ENCODE measurements at places on chromosomes 7 and 10. TPM values are rescaled to one million over a fixed set of nuclear protein-coding genes. Genes with fewer than 3 reads are reported as not detected.
A peak's percentile ranks its signal among the peaks of the same experiment; 100 is the strongest.

SPDYE16 gene
- total RNA-seq: 0.17 TPM

GJD4 gene
- total RNA-seq: 0.17 TPM

KIN gene
- total RNA-seq: 7.2 TPM

DNA sequence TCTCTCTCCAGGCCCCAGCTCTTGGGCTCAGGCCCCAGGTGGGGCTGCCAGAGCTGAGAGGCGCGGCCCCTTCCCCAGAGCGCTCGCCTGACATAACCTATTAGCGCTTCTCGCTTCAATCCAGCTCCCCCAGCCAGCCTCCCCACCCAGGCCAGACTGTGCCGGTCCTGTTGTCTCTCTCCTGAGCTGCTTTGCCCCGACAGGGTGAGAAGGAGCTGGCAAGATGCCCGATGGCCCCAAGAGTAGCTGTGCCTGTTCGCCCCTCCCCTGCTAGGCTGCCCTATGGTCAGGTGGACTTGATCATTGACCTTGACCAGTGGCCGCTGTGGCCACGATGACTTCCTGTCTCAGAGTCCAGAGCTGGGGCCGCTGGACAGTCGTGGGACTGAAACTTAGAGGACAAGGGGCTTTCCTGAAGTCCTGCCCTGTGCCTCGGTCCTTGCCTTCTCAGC, 9.1 kb downstream of the TMEM270 start:
- no peak for DNase-seq

- DNase-seq: no peak
Observed at GRCh38 chr7:91411060-91411459, 146.8 kb downstream of the FZD1 start.

- DNase-seq: peak; percentile 68
Observed at GRCh38 chr10:12418000-12418399, 68.7 kb downstream of the CAMK1D start.

DNA sequence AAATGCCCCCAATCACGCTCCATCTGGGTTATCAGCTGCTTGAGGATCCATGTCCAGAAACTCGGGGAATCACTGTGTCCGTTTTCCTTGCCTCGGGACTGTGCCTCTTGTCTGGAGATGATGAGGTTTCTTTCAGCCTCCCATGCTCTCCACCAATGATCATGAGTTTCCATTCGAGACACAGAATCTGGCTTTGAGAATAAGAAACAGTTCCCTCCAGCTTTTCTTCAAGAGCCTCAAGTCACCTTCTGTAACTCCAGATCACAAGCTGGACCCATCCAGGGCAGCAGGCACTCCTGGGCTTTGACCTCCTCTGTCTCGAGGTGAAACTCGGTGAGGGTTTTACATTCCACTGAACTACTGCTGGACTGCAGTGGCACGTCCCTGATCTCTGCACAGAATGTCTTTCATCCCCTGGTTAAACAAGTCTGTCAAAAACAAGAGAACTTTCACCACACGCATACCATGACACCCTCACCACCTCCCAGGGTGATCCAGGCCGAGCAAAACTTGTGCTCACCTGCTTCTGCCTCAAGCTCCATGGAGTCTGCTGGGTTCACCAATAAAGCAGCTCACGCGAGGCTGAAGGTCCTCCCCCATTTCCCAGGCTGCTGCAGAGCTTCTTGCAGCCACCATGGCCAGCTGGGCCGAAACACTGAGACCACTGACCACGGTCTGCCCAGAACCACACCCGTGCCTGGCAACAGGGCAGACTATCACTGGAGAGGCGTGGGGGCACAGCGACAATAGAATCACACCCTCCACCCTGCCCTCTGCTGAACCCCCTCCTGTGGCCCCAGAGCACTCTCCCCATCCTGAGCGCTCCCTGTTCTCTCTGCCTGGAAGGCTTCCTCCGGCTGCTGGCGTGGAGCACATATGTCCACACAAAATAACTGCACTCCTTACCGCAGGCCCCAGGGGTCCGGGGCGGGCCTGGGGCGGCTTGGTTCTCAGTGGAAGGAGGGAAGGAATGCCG, 25.1 kb downstream of the MAT1A start:
- no peak for DNase-seq

DNA sequence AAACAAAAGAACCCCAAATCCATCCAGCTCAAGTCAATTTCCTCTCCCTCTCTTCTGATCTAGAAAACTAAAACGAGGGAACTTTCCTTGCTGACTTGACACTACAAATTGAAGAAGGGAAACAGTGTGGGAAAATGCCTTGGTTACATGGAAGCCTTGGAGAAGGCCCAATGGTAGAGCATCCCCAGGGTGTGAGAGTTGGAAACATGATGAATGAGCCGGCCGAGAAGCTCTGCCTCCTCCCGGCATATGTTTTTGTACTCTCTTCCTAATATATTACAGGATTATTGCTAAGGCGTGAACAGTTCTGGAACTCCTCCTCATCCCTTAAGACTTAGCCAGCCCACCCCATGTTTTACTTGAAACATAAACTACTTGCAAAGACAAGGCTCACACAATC, 618.2 kb upstream of the MGMT start:
- DNase-seq: no peak
